Activated CD8-positive, alpha-beta T cell treated with anti-CD3 and anti-CD28 coated beads, Interleukin-2, amount 10 ng/mL, durations not matched to agents 7 days and 5 days (primary cell): ENCODE measurements at places on chromosomes 7 and 10. TPM values are rescaled to one million over a fixed set of nuclear protein-coding genes. Genes with fewer than 3 reads are reported as not detected.
A peak's percentile ranks its signal among the peaks of the same experiment; 100 is the strongest.

DNA sequence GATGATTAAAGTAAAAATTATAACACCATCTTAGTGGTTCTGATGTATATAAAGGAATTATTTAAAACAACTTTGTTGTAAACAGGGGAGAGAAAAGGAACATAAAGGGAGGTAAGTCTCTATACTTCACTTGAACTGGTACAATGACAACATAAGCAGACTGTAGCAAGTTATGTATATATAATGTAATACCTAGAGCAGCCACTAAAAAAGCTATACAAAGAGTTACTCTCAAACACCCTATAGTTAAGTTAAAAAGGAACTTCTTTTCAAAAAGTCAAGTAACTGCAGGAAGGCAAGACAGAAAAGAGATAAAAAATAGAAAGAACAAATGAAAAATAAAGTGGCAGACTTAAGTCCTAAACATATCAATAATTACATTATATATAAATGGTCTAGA lies 82.3 kb downstream of the ZNF503 start:
- DNase-seq, result no peak

GRCh38 chr7:158369290-158369689 lies 218.3 kb downstream of the PTPRN2 start:
- DNase-seq, result no peak

GRCh38 chr10:104925232-104925851 lies 284.3 kb downstream of the SORCS3 start:
- peak; percentile 40 for DNase-seq

- DNase-seq, result no peak
These were observed 329.2 kb upstream of the COBL start for GRCh38 chr7:51645702-51646298.

DNA sequence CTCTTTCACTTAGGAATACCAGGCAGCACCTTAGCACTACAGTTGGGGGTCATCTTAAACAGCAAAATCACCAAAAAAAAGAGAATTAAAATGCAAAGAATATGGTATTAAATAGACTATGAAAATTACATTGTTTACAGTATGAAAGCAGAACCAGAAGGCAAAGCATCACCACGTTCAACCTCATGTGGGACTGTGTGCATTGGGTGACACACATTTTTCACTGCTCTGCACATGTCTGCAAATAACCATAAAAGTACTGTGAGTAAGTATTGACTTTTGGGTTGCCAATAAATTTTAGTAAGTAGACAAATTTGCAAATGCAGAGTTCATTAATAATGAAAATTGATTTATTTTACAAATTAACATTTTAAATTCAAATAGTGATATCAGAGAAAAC lies 232.1 kb upstream of the ZWINT start:
- no peak for DNase-seq

DNA sequence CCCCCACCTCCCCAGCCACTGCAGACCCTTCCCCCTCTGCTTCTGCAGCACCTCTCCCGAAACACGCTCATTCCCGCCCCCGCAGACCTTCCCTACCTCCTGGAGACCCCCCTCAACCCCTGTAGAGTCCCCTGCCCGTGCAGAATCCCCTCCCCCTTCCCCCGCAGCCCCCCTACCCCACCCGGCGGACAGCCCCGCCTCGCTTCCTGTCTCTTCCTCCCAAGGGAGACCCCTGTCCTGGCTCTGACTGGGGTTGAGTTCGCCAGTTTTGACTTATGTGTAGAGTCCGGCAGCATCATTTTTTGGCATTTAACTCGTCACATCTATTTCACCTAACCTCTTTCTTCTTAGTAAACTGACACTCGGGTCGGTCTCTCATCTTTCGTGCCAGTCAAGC lies 54.0 kb downstream of the ALOX5 start:
- no peak for DNase-seq

DNA sequence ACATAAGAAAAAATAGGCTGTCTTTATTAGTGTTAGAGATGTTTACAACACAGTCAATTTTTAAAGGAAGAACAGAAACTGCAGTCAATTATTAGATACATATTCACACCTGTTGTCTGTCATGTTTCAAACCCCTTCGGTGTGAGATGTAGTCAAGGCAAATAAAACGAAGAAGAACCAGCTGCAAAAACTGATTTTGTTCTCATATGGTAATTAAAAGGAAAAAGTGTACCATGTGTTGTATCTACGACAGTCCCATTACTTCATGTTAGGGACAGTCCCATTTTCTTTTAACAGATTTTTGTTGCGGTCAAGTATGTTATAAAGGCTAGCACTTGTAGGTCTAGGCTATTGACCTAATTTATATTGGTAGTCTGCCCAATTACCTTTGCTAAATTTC lies 149.4 kb downstream of the LRRN3 start:
- no peak for DNase-seq

DNA sequence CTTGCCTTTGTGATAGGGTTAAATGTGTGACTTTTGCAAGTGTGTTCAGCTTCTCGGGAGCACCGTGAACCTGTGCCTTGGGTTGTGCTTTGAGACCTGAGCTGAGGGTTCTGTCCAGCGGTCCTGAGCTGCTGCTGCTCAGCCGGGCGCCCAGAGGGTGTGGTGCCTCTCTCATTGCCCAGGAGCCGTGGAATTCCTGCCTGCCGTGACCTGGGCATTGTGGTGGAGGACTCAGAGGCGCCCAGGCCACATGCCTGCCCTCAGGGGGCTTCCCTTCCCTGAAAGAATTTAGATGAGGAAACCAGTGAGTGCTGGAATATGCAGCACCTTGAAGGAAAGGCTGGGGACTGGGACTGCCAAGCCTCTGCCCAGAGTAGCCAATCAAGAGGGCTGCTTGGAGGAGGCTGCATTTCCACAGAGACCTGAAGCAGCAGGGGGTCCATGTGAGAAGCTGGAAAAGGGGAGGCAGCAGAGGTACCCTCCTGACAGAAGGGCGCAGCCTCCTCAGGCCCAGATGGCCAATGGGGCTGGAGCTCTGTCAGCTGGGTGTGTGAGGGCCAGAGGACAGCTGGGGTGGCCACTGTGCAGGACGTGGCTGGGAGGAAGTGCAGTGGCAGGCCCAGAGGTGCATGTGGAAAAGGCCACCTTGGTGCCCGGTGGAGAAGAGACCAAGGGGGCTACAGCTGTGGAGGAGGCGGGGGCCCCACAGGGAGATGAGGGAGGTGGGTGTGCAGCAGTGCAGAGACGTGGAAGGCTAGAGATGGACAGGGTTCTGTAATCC lies 107.3 kb downstream of the NKX6-2 start:
- DNase-seq, result no peak

GRCh38 chr10:16505161-16505560 lies 16.5 kb downstream of the C1QL3 start:
- DNase-seq, result no peak

GRCh38 chr7:45890902-45891461 lies 2.7 kb downstream of the IGFBP1 start:
- DNase-seq, result peak; percentile 20

DNA sequence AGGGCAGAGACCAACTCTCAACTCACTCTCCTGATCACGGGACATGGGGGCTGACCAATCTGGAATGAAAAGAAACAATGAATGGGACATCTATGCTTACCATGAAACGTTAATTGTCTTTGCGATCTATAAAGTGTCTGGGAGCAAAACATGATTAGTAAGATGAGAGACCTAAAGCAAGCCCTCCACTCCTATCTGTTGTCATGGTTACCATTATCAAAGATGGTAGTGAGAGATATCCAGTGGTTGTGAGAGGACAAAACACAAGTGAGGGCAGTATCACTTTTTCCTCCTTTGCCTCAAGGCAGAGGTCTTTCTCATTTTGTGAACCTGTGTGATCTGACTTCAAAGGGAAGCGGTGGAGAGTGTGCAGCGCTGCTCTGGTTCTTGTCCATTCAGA lies 130.1 kb downstream of the LSM5 start:
- DNase-seq, result no peak

DNA sequence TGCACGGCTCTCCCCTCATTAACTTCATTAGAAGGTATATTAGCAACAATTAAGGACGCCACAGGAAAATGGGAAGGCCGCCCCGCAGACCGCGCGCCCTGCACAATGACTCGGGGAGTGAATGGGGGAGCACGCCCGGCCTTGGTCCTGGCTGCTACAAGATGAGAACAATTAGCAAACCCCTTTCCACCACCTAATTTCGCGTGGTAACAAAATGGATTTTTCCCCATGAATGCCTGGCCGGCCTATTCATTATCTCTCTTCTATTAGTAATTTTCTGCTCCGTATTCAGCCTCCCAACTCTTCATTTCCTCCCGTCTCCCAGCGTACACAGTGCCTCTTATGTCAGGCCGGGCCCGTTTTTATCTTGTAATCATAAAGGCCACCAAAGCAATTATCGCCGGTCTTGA lies 346.9 kb downstream of the DNAJB6 start:
- no peak for DNase-seq

GRCh38 chr10:60986791-60987190 lies 42.8 kb upstream of the RHOBTB1 start:
- DNase-seq, result no peak

- DNase-seq, result no peak
These were observed 622.4 kb upstream of the C7orf33 start for GRCh38 chr7:147968046-147968610.

- DNase-seq, result no peak
These were observed 174.6 kb downstream of the PIP4K2A start for GRCh38 chr10:22539579-22540298.

DNA sequence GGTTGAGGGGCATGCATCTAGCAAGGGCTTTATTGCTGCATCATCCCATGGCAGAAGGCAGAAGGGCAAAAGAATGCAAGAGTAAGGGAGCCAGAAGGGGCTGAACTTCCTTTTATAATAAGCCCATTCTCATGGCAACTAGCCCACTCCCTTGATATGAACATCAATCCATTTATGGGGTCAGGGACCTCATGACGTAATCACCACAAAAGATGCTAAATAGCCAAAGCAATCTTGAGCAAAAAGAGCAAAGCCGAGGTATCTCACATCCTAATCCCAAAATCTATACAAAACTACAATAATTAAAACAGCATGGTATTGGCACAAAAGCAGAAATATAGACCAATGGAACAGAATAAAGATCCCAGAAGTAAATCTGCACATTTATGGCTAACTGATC lies 499.9 kb downstream of the ATRNL1 start:
- no peak for DNase-seq

DNA sequence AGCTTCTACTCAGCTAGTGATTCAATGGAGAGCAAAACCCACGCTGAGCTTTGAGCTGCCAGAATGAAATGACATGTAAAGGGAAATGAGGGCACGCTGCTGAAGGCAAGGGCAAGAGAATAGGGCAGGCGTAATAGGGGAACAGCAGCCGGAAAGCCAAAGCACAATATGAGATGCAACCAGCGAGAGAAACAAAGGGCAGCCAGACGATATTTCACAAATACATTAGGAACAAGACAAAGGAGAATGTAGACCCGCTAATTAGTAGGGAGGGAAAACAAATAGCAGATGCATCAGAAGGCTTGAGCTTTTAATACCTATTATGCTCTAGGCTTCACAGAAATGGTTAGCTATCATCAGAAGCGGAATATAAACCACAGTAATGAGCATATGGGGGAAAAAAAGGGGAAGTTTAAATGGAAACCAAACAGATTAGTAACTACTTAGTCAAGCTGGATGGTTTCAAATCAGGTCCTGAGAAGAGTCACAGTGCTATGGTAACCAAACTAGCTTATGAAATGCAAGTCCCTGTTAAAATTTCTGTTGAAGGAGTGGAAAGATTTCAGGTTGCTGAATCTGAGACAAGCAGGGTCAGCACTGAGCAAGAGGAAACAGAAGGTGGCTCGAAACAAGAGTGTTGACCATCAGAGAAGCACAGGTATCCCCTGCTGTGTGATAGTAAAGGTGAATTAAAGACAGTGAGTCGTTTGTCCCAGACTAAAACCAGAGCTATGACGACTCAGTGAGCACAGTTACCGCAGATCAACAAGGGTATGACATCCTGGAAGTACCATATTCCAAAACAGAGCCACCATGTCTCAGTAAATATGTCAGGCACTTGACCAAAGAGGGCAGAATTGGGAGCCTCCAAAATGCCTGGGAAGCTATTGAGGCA lies 496.9 kb upstream of the CELF2 start:
- DNase-seq, result no peak

DNA sequence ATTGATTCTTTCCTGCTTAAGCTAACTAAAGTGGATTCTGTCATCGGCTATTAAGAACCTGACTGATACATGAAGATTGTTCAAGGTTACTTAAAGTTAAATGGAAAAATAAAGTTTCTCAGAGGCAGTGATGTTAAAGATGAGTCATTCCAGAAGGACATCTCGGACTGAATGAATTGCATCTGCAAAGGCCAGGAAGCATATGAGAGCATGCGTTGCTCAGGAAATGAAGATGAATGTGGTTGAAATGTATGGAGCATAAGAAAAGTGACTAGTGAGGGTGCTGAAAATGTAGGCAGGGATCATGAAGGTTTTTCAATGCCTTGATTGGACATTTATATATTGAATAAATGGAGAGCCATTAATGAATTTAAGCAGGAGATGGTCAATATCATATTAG lies 133.9 kb upstream of the GHITM start:
- no peak for DNase-seq

DNA sequence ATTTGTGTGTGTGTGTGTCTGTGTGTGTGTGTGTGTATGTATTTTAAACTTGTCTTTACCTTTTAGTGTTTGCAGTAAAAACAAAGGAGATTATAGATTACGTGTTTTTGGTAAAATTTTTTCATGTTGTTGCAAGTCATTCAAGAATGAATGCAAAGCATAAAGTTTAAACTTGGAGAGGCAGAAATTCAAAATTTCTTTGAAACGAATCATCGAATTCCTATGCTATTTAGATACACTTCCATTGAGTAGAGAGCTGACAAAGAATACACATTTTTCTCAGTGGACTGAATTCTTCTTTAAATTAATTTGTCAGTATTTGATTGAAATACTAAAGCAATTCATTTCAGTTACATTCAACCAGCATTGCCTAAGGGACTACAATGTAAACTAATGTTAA lies 66.0 kb upstream of the HDAC9 start:
- DNase-seq, result no peak

DNA sequence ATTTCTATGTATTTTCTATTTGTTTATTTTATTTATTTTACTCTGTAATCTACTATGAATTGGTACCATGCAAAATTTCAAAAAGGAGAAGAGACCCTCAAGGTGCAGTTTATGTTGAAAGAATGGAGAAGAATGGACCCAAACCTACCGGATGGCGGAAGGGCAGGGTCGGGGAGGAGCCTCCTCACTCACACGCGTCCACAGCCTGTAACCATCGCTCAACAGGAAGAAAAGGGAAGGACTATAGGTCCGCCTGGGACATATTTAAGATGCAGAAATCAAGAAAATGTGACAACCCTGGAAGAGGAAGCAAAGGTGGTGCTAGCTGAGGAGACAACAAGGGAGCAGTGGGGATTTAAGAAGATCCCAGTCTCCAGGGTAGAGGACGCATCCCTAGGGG lies 158.4 kb downstream of the COBL start:
- DNase-seq, result no peak

POP7 gene
- 43.6 TPM for total RNA-seq

PROSER2 gene
- total RNA-seq, result 0.74 TPM

AKR1D1 gene
- total RNA-seq, result not detected

CEP55 gene
- 81.1 TPM for total RNA-seq

ING3 gene
- total RNA-seq, result 19.0 TPM

GPR37 gene
- total RNA-seq, result not detected

SEMA3E gene
- total RNA-seq, result not detected

FKBP6 gene
- not detected for total RNA-seq

ABLIM1 gene
- total RNA-seq, result 64.1 TPM

SLC13A1 gene
- total RNA-seq, result not detected
